ENCODE measurements at places on chromosomes 3 and 15.

GRCh38 chr3:106485217-106485616 lies 616.4 kb upstream of the CBLB start:
- DNase-seq = no peak

GRCh38 chr3:38985581-38985980 lies 66.2 kb downstream of the SCN11A start:
- DNase-seq = no peak

DNA sequence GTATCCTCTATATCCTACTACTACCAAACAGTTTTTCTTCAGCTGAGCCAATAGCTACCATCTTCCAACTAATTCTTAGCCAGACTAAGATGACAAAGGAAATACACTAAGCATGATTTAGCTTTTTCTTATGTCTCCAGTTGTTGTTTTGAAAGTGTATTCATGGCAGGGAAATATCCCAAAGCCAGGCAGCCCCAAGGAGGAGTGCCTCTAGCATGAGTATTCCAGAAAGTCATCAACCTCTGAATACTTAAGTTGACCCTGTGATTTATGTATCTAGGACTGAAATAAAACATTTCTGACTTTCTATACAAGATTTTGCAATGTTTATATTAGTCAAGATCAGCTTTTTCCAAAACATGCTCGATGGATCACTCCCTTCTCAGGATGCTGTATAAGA lies 449.1 kb downstream of the IL5RA start:
- no peak for DNase-seq

- no peak for DNase-seq
These were observed 472.9 kb upstream of the THBS1 start for GRCh38 chr15:39108021-39108420.

DNA sequence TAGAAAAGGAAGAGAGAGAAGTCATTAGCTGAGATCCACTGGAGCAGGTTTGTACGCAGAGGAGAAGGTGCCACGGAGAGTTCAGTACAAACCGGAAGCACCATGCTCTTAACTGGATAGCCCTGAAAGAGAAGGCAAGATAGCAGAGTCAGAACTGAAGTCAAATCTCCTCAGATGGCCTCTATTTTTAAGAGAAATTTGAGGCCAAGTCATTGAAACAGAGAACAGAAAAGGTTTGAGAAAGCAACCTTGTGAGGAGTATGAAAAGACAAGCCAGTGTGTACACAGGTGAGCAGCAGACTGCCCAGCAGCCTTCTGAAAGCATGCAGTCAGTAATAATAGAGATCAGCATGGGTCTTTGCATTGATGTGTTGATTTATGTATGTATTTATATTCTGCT lies 66.1 kb upstream of the SPRED1 start:
- DNase-seq = no peak

GRCh38 chr15:60328852-60329443 lies 68.8 kb downstream of the ANXA2 start:
- no peak for DNase-seq
